T-helper 2 cell treated with Interferon-gamma antibody and Interleukin-4, amounts not matched to agents 100 ng/mL and 5 ng/mL, for 36 hours (primary cell): ENCODE measurements at places on chromosomes 4 and X. TPM values are rescaled to one million over a fixed set of nuclear protein-coding genes. Genes with fewer than 3 reads are reported as not detected.

COL4A6 gene
- total RNA-seq: not detected in 2 replicates

HSFX3 gene
- total RNA-seq: not detected in 2 replicates

AMTN gene
- not detected in 2 replicates for total RNA-seq

CFAP299 gene
- not detected in 2 replicates for total RNA-seq

AFF2 gene
- total RNA-seq: 5.2 and 5.4 TPM in 2 replicates

PDGFRA gene
- 0.11 and 0.34 TPM in 2 replicates for total RNA-seq

RAB33A gene
- total RNA-seq: 24.9 and 27.7 TPM in 2 replicates

BDH2 gene
- 15.8 and 15.9 TPM in 2 replicates for total RNA-seq

RAB41 gene
- total RNA-seq: not detected in 2 replicates

KIAA0232 gene
- total RNA-seq: 15.6 and 16.7 TPM in 2 replicates

ADRA2C gene
- not detected in 2 replicates for total RNA-seq

SEL1L3 gene
- total RNA-seq: 59.9 and 63.4 TPM in 2 replicates

CSAG1 gene
- total RNA-seq: not detected in 2 replicates

TLR2 gene
- total RNA-seq: 3.9 and 4.5 TPM in 2 replicates

CLCN4 gene
- 0.05 TPM in 1 of 2 replicates, not detected in the other for total RNA-seq

P2RY8 gene
- 126 and 127 TPM in 2 replicates for total RNA-seq

GRIA2 gene
- total RNA-seq: not detected in 2 replicates
